ENCODE measurements at places on chromosomes 3 and 15.

- DNase-seq = no peak
Measured at GRCh38 chr3:14688525-14688924, 13.6 kb downstream of the C3orf20 start.

- DNase-seq = no peak
Measured at GRCh38 chr3:41334426-41334825, 135.1 kb downstream of the CTNNB1 start.

DNA sequence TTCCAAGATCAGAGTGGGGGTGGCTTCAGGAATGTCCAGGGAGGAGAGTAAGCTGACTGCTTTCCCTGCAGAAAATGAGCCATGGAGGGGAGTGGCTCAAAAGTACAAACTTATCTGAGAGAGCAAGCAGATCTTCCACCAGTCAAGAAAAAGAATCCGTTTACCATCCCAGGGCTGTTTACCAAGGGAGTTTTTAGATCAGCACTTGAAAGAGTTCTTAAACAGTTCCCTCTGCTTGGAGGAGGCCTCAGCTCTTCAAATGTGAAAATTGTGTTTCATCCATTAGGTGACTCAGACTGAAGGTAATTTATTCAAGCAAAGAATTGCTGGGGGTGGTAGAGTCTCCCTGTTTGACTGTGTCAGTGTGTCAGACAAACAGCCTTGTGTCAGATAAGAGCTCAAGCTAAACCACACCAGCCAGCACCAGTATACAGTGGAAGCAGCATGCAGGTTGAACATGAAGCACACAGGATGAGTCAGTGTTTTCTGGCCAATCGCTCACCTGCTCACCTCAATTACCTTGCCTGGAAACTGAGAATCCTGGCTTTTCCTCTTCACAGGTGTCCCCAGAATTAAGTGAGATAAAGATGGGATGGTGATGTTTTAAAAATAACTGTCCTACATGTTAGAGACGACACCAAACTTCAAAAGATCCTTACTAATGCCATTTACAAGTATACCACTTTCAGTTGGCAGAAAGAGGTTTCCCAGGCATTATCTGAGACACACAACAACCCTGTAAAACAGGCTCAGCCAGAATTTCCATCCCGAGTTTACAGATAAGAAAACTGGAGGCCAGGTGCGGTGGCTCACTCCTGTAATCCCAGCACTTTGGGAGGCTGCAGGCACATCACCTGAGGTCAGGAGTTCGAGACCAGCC is 21.7 kb downstream of the SH3BP5 start:
- DNase-seq = no peak

DNA sequence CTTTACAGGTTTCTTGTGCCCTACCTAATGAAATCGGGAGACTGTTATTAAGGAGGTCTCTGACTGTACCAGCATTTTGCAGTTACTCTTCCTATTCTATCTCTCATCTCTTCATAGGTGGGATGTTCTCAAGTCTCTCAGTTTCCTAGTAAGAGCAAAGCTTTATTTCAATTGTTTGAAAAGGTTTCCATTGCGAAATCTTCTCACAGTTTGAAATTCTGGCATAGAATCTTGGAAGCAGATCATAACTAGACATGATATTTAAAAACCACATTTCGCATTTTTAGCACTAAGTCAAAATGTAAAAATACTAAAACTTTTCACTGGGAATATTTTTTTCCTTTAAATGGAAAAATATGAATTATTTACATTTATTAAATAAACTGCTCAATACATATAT is 1311.4 kb downstream of the ROBO2 start:
- no peak for DNase-seq

DNA sequence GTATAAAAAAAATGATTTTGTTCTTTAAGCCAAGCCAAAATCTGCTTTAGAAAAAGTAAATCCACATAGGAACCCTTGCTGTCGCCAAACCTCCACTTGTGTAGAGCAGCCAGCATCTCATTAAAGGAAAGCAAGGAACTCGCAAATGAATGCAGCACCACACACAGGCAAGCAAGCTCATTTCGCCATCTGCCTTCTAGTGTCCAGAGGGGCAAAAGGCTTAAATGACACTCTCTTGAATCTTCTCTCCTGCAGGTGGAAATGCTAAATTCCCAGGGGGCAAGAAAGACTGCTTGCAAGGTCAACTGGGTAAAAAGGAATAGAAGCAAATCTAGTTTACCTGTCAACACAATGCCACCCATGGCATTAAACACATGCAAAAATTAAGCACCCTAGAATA is 2.4 kb downstream of the MB21D2 start:
- DNase-seq = peak; percentile 79

DNA sequence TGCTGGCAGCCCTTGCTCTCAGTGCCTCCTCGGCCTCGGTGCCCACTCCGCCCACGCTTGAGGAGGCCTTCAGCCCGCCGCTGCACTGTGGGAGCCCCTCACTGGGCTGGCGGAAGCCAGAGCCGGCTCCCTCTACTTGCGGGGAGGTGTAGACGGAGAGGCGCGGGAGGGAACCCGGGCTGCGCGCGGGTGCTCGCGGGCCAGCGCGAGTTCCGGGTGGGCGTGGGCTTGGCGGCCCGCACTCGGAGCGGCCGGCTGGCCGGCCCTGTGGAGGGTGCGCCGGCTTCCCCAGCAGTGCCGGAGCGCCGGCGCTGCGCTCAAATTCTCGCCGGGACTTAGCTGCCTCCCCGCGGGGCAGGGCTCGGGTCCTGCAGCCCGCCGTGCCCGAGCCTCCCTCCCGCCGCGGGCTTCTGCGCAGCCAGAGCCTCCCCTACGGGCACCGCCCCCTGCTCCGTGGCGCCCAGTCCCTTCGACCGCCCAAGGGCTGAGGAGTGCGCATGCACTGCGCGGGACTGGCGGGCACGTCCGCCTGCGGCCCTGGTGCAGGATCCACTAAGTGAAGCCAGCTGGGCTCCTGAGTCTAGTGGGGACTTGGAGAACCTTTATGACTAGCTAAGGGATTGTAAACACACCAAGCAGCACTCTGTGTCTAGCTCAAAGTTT is 231.5 kb downstream of the EFHB start:
- no peak for DNase-seq

- DNase-seq = no peak
Measured at GRCh38 chr3:42057561-42058211, 33.5 kb upstream of the TRAK1 start.

DNA sequence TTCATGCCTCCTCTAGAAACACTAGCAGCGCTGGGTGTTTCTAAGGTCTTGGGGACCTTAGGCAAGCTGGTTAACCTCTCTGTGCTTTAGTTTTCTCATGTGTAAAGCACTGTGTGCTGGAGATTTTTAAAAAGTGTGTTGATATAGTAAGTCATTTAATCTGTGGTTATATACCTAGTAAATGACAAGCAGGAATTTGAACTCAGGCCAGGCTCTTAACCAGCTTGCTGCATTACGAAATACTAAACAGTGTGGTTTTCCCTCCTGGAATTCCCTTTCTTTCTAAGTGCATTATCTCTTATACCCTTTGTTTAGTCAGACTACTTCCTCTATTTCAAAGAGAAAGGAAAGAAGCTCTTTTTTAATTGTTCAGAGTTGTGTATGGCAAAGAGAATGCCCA is 26.5 kb downstream of the NEO1 start:
- no peak for DNase-seq

DNA sequence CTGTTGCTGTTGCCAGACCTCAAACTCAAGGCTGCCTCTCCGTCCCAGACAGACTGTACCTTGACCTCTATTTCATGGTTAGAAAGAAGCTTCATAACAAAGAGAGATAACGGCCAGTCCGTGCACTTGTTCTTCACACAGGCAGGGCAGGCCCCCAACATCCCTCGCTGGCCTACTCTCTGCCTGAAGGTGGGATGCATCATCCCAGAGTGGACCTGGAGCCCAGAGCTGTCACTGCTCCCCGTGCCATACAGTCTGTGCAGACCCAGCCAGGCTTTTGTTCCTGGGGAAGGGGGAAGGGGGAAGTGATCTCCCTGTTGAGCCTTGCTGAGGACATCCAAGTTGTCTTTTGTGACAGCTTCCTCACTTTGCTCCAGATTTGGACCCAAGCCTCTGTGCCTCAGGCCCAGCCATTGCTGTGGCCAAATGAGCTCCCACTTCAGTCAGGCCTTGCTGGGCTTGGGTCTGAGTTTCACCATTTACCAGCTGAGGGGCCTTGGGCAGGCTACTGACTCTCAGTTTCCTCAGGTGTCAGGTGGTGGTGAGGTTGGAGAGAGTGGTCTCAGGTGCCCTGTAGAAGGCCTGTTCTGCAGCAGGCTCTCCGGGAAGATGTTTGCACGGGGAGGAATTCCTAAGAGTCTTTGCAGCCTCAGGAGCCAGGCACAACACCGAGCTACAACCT is 141.6 kb downstream of the DNAJB8 start:
- no peak for DNase-seq

GRCh38 chr3:134253475-134254226 is 3.0 kb upstream of the RYK start:
- DNase-seq = no peak

- no peak for DNase-seq
Measured at GRCh38 chr3:127791221-127791913, 30.9 kb downstream of the MGLL start.

- DNase-seq = no peak
Measured at GRCh38 chr15:22866079-22866478, 27.6 kb downstream of the NIPA2 start.

- DNase-seq = no peak
Measured at GRCh38 chr3:132543011-132543739, 53.9 kb upstream of the ACKR4 start.

DNA sequence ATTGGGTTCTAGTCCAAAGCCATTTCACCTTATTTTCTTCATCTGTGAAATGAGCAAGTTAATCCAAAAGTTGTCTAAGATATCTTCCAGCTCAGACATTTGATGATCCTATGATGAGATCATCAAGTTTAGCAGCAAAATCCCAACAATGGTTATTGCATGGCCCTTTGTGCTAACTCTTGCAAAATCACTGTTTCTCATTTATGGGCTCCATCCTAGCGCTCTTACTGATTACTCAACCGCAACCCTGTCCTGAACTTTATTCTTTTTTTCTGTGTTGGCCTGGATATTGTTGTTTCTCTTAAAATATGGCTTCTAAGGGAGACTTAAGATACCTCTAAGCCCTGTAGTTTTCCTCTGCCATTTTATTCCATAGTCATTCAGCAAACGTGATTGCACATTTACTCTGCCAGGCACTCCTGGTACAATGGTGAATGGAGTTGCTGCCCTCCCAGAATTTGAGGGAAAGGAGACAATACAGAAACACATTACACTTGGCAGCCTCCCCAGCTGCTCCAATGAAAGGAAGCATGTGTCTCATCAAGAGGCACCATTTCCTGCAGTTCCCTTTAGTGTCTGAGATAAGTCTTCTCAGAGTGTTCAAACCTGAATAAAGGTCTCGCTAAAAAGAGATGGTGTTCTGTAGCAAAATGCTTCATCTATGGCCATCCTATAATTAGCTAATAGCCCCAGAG is 4.4 kb downstream of the GXYLT2 start:
- no peak for DNase-seq

GRCh38 chr3:116442331-116443021 is 2.8 kb downstream of the LSAMP start:
- DNase-seq = no peak

DNA sequence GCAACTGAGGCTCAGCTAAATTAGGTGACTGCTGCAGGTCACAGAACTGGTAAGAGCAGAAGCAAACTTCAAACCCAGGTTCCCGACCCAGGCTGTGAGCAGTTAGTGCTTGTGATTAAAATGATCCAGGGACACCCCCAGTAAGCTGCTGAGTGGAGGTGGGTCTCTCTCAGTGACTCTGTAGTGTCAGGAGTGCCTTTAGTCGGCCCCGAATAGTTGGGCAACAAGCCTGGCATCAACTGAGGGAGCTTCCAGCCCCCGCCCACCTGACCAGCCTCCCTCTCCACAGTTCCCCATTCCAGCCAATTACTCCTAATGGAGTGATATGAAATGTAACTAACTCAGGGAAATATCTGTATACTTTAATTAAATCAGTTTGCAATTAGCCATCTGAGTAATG is 168.0 kb upstream of the SMAD3 start:
- no peak for DNase-seq

- DNase-seq = no peak
Measured at GRCh38 chr3:31966978-31967591, 14.0 kb downstream of the OSBPL10 start.

DNA sequence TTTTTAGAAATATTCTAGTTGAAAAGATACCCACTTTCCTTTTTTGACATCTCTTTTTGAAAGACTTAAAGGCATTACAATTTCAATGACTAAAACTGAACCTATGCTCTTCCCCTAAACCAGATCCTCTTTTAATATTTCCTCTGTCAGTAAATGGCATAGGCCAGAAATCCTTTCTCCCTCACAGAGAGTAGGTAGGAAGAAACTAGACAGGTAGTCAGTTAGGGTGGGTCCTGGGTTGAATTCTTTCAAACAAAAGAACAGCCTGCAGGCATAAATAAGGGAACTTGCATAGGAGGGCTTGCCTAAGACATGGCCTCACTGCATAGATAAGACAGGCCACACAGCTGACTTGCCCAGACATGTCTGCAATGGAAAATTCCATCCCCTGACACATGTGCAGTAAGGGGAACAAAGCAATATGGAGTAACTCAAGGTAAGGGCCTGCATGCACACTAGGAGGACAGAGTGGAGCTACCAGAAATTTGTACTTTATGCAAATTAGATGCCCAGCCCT is 23.1 kb downstream of the PLSCR5 start:
- DNase-seq = no peak

DNA sequence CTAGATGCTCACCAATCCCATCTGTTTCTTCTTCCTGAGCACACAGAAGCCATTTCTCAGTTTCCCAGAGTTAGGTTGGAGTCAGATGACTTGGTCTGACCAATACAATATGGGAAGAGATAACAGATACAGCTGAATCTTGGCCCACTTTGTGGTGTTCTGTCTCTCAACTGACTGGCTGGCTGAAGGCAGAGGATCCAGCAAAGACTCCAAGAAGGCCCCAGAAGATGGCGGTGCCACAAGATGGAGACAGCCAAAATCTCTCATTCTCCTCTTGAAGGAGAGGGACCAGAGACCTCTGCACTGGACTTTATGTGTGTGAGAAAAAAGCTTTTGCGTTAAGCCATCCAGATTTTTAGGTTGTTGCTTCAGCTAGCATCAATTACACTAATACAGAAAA is 8.2 kb upstream of the OXSR1 start:
- no peak for DNase-seq

DNA sequence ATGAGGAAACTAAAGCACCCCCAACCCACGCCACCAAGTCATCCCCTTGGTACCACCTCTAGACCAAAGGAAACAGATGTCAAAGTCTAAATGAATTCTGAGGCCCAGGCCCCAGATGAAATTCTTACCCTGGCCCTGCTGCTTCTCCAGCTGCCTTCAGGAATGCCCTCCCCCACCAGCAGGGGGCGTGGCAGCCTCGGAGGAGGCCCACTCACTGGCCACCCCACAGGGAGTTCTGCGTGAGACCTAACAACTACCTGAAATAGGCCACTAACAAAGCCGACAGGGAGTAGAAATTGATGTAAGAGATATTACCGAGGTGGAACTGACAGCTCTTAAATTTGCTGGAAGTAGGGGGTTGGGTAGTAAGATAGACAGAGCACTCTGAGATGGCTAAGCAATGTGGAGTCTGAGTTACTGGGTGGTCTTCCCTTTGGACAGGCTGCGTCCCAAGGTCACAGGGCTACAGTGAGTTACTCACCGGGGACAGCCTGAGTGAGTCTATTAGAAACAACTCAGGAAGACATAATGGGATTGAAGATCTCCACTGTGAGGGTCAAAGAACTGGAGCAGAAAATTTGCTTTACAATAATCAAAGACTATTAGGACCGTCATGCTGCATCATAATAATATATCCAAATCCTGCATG is 240.7 kb downstream of the SHOX2 start:
- DNase-seq = no peak

GRCh38 chr3:71902258-71903111 is 117.5 kb upstream of the PROK2 start:
- DNase-seq = no peak

- DNase-seq = no peak
Measured at GRCh38 chr3:69300296-69300695, 85.6 kb downstream of the FRMD4B start.

Data from NCI-H1436 treated with DMSO at 0.1 percent for 48 hours (cell line).